Gastrocnemius medialis (tissue), 4 donors: ENCODE measurements at places on chromosomes 2 and 18. TPM values are rescaled to one million over a fixed set of nuclear protein-coding genes. Genes with fewer than 3 reads are reported as not detected.

DNA sequence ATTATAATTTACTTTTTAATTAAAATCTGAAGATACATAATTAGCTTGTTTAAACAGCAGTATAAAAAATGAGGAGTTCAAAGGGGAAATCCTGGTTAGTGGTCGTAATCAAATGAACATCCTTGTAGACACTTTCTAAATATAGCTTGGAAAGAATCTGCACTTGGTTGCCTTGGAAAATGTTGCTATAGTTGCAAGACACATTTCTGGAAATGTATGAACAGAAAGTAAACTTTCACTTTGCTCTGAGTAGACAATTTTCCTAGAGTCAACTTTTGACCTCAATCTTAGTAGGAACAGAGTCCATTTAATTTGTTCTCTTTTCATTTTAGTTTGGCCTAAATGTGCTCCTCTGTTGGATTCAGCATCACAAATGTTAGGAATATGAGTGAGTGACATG is 38.3 kb downstream of the GCA start:
- H3K4me3 ChIP-seq: no peak overlapping the region
- H3K36me3 ChIP-seq: no peaks in the 10 kb centered on the region
- no peaks in the 10 kb centered on the region for H3K4me1 ChIP-seq
- no peak overlapping the region for H3K27ac ChIP-seq

DNA sequence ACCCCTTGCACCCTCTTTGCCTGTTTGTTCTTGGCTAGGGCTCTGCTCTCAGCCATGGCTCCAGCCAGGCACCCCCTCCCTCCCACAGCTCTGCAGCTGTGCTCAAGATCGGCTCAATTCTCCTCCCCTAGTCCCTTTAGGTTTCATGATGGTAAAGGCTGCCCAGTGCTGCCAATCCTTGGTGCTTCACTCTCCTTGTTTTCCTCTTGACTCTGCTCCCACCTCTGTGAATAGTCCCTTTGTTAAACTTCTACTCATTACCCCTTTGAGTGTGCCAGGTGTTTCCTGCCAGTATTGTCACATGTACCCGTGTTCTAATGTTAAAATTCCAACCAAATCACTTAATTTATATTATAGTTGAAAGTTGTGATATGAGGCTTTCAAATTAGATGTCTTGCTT is 101.0 kb upstream of the CERS6 start:
- H3K36me3 ChIP-seq: no peaks in the 10 kb centered on the region
- no peak for DNase-seq

The KIAA2012 gene
- not detected for total RNA-seq

DNA sequence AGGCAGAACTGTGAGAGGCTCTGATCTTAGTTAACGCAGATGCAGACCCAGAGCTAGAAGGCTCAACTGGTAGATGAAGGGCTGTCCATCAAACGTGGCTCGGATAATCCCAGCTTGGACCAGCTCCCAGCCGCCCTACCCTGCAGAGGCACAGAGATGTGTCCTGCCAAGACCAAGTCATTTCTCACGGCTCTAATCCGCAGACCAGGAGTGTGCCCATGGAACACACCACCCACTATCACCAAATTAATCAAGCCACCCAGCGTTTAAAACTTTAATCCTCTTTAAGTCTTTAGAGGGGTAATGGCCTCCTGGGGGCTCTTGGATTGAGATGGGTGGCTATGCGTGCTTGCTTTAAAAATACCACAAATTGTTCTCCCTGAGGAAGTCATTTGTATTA is 17.5 kb downstream of the LYPD1 start:
- H3K4me3 ChIP-seq: no peak overlapping the region
- no peak overlapping the region for H3K27ac ChIP-seq

The LTBP1 gene
- 11.7 TPM for total RNA-seq

GRCh38 chr2:227822416-227823003 is 8.9 kb downstream of the CCL20 start:
- H3K36me3 ChIP-seq: no peaks in the 10 kb centered on the region
- H3K4me3 ChIP-seq: no peak overlapping the region
- no peak for DNase-seq

- H3K36me3 ChIP-seq: no peaks in the 10 kb centered on the region
- no peak overlapping the region for H3K27ac ChIP-seq
Observed at GRCh38 chr2:233487748-233488345, 78.7 kb downstream of the USP40 start.

DNA sequence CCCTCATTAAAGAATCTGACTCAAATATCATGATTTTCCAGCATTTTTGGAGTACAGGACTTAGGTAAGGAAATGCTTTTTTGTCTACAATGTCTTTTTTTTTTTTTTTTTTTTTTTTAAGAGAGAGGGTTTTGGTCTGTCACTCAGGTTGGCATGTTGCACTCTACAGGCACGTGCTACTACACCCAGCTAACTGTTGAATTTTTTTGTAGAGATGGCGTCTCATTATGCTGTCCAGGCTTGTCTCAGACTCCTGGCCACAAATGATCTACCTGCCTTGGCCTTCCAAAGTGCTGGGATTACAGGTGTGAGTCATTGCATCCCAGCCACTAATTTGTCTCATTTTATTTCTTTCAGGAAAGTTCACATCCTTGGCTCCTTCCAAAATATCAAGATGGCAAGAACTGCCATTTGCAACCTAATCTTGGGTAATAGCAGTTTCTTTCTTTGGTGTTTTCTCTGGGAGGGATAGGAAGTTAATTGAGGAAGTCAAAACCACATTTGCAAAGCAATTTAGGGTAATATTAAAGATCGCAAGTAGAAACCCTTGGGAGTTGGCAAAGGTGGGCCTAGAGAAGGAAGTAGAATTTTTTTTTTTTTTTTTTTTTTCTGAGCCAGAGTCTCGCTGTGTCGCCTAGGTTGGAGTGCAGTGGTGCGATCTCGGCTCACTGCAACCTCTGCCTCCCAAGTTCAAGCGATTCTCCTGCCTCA is 15.5 kb downstream of the PNO1 start:
- no peak for DNase-seq
- no peaks in the 10 kb centered on the region for H3K36me3 ChIP-seq
- no peak overlapping the region for H3K27ac ChIP-seq
- H3K4me1 ChIP-seq: no peaks in the 10 kb centered on the region
- H3K27me3 ChIP-seq: no peaks in the 10 kb centered on the region
- H3K4me3 ChIP-seq: no peak overlapping the region
